ENCODE measurements at places on chromosomes 7 and 10.
A peak's percentile ranks its signal among the peaks of the same experiment; 100 is the strongest.

DNA sequence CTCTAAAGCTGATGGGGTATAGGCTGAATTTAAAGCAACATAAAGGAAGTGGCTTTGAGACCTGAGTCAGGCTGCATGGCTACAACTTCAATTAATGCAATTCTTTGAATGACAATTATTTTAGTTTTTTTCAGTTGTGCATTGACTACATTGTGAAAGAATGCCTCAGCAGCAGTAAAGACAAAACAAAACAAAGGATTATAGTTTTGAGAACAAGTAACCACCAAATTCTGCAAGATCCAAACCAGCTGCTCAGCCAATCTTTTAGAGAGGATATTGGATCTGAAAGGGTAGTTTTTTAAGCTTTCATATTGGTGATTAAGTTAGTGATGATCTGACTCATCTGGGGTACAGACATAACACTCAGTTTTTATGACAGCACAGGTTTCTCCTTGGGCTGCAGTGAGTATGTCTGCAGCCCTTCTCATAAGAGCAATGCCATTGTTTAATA, 40.6 kb upstream of the ABCA13 start:
- no peak for DNase-seq

DNA sequence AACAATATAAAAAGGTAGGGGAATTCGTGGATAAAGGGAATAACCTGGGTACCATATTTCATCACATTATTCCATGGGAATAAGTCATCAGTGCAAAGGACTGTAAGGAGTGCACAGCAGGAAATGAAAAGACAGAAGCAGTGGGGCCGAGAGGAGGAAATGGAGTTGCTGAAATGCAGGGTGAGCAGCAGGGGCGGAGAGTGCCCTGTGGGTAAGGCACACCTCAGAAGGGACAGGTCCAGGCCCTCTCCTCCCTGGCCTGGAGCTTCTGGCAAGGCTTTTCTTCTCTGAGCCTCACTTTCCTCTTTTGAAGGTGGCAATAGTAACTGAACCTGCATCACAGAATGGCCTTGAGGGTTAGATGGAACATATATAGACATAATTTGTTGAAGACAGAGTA, 26.2 kb downstream of the IKZF1 start:
- peak; percentile 47 for DNase-seq

- no peak for DNase-seq
Observed at GRCh38 chr7:69708857-69709256, 110.6 kb downstream of the AUTS2 start.

DNA sequence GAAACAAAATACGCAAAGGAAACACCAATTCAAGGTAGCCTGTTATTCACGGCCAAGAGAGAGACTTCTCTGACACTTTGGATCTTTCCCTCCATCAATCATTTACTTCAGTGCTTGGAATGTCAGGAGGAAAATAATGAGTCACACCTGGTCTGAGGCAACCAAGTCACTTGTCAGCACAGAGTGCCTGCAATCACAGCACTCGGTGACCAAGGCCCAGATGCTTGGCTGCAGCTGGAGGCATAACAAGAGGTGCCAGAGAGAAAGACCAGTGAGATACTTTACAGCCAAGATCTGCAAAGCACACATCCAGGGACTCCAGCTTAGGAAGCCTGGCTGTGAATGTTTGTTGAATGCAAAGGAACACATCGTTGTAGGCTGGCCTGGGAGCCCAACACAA, 33.9 kb downstream of the ASB13 start:
- DNase-seq: no peak

- DNase-seq: no peak
Observed at GRCh38 chr10:116961406-116962251, 43.4 kb downstream of the SHTN1 start.

DNA sequence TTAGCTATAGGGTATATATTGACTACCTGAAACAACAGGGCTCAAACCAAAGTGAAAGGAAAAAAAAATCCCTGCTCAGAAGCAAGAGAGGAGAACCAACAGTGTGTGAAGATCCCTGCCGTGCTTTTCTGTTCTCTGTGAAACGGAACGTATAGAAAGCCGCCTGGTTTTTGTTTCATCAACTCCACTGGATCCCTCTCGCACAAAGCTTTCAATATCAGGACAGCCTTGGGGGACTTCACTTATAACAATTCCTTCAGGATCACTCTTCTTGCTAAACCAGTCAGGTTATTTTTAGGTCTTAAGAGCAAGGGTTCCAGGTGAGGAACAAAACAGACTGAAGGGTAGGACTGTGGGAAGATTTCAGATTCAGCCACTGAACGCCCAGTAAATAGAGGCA, 151.1 kb upstream of the CACNA2D1 start:
- no peak for DNase-seq

- no peak for DNase-seq
Observed at GRCh38 chr7:28105234-28105633, 75.4 kb downstream of the JAZF1 start.

DNA sequence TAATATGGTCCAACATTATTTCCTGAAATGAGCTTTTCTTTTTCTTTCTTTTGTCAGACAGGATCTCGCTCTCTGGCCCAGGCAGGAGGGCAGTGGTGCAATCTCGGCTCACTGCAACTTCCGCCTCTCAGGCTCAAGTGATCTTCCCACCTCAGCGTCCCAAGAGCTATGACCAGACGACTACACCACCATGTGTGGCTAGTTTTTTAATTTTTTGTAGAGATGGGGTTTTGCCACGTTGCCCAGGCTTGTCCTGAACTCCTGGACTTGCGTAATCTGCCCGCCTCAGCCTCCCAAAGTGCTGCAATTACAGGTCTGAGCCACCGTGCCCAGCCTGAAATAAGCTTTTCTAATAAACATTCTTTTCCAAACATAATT, 48.6 kb downstream of the CUL2 start:
- DNase-seq: no peak

All from CD4-positive, alpha-beta T cell treated with Interleukin-10 for 1 hour (primary cell).